Frontal cortex (tissue), 4 donors: ENCODE measurements at places on chromosomes 6 and 20.

GRCh38 chr20:38748861-38749149 lies 545 bp downstream of the ACTR5 start:
- DNase-seq = no peak

- DNase-seq = no peak
Measured at GRCh38 chr6:138953451-138953850, 34.6 kb downstream of the REPS1 start.

DNA sequence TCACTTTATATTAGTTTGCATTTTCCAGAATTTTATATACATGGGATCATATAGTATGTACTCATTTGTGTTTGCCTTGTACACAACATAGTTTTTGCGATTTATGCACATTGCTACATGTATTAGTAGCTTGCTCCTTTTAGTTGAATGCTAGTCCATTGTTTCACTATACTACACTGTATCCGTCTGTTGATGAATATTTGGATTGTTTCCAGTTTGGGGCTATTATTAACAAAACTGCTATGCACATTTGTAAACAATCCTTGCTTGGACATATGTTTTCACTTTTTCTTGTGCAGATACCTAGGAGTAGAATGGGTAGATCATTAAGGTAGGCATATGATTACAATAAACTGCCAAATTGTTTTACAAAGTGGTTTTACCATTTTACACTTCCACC lies 3.9 kb upstream of the LRRC1 start:
- no peak for DNase-seq

DNA sequence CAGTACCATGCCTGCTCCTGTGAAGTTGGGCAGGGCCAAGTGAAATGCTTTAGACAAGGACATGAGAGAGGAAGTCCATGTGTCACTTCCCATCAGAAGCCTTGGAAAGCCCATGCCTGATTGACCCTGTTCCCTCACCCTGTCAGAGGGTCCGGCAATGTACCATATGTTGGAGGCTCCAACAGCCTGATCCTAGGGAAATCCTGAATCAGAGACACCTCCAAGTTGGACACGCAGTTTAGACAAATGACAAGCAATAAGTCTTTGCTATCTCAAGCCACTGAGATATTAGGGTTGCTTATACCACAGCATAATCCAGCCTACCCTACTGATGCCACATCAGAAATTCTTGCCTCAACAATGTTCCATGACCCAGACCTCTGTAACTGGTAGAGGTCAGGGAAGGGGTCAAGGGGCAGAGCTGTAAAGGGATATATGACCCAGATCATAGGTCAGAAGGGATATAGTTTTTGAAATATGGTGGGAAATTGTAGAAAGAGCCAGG lies 174.8 kb downstream of the HACE1 start:
- DNase-seq = no peak

GRCh38 chr6:89980353-89980752 lies 86.1 kb downstream of the GJA10 start:
- no peak for DNase-seq

DNA sequence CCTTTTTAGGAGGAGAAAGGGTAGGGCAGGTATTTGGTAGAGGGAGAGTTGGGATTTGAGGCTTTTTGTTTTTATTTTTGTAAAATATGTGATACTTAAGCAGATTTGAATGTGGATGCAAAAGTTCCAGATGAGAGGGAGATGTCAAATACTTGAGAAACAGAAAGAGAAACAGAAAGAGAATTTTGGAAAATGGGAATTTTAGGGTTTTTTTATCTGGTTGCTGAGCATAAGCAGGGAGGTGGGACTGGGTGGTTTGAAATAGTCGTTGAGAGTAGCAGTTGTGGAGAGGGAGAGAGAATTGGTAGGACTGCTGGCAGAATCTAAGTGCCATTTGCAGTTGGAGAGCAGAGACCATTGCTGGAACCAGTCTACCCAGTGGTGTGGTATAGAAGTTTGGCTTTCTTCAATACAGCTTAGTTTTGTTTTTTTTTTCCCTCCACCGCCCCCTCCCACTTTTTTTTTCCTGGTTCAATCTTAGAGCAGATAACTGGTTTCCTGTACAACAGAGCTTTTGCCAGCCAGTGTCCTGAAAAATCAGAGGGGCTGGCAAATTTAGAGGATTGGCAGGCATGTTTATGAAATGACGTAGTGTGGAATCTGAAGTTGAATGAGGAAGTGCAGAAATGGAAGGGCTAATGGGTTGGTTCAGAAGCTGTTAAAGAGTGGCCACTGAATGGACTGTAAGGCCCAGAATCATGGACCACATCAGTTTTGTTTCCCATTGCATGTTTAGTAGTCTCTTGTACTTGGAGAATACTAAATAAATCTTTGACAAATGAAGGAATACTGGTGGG lies 68.7 kb downstream of the ATRN start:
- no peak for DNase-seq

DNA sequence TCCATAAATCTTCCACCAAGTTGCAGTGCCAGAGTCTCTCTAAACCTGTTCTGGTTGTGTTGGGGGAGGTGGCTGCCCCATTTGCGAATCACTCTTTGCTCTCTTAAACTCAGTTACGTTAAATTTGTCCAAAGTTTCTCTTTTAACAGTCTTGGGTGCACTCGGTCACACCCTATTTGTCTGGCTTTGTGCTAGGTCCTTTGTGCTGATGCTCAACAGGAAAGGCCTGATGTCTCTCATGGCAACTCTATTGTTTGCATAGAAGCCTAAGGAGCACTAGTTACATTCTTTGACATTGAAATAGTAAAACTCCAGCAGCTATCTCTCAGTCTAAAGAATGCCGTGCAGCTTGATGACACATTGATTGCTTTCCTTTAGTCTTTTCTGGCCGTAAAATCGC lies 105.1 kb downstream of the TRMT11 start:
- no peak for DNase-seq

DNA sequence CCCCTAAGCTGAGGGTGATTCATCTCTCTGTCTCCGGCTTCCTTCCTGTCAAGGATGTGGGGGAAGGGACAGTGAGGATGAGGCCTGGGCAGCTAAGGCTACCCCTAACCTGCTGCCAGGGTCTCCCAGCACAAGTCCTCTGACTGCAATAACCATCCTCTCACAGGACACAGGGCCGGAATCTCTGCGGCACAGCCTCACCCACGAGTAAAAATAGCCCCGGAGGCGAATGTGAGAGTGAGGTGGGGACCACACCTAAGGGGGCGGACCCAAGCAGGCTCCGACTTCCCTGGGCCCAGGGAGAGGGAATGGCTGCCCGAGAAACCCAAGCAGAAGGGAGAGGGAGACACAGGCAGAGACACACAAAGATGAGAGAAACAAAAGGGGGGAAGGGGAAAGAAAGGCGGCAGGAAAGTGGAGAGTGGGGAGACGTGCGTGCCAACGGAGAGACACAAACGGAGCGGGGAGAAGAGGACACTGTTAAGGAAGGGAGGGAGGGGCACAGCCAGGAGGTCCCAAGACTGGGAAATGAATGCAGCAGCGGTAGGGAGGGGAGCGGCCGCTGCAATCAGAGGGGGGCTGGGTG lies 1.4 kb downstream of the CLIC1 start:
- DNase-seq = no peak

GRCh38 chr6:100336876-100337275 lies 127.8 kb downstream of the SIM1 start:
- no peak for DNase-seq

- DNase-seq = no peak
Measured at GRCh38 chr6:19394687-19395086, 442.5 kb upstream of the ID4 start.

DNA sequence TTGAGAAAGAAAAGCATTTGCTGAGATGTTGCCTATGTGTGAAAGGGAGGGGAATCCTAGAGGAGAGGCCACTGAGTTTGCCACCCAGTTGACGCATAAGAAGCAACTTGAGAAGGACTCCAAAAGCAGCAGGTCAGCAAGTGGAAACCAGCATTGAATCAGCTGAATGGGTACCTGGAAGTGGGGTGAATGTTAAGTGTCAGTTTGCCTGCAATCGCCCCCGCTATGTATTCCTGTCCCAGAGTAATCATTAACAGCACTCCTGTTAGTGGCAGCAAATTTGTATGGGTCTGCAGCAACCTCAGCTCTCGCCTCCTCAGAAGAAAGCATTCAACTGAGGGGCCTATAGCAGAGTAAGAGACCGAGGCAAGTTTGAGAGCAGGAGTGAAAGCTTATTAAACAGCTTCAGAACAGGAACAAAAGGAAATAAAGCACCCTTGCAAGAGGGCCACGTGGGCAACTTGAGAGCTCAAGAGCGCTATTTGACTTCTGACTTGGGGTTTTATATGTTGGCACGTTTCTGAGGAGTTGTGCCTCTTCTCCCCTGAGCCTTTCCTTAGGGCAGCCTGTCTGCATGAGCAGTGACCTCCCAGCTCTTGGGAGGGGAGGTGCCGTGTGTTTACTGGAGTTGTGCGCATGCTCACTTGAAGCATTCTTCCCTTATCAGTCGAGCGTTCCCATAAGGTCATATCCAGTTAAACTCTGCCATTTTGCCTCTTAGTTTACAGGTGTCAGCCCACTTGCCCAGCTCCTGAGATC lies 122.6 kb upstream of the PHACTR1 start:
- DNase-seq = no peak

- DNase-seq = no peak
Measured at GRCh38 chr6:117418320-117418719, 7.4 kb downstream of the ROS1 start.

GRCh38 chr20:1330075-1330830 lies 1.3 kb upstream of the SDCBP2 start:
- no peak for DNase-seq

DNA sequence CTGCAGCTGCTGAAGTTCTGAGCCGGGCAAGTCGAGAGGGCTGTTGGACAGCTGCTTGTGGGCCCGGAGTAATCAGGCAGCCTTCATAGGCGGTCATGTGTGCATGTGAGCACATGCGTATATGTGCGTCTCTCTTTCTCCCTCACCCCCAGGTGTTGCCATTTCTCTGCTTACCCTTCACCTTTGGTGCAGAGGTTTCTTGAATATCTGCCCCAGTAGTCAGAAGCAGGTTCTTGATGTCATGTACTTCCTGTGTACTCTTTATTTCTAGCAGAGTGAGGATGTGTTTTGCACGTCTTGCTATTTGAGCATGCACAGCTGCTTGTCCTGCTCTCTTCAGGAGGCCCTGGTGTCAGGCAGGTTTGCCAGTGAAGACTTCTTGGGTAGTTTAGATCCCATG lies 21.2 kb upstream of the MAPK13 start:
- no peak for DNase-seq

DNA sequence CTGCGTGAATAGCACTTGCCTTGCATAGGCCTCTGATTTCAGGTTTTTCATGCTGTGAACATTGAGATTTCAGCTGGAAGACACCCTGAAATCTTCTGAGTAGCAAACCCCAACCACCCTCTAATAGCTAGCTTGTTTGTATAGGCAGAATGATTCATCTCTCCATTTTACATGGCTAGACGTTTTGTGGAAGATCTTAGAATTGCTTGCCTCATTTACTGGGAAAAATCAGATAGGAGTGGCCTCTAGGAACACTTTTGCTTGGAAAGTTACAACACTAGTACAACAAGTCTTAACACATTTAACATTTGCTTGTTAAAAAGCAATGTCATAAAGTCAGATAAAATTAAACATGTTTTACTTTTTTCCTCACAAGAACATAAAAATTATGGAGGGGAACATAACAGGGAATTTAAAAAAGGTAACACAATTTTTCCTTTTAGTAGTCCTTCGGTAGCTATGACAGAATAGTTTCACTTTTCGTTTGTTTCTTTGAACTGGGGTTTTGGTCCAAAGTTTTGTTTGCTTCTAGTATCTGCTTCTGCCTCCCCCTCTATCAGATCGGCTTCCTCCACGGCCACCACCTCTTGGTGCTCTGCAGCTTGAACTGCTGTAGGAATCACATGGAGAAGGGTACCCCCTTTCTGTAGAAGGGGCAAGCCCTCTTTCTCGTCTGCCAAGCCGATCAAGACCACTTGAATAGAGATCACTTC lies 102.2 kb upstream of the PTCHD4 start:
- no peak for DNase-seq

- no peak for DNase-seq
Measured at GRCh38 chr6:126069449-126069848, 83.1 kb downstream of the TRMT11 start.

DNA sequence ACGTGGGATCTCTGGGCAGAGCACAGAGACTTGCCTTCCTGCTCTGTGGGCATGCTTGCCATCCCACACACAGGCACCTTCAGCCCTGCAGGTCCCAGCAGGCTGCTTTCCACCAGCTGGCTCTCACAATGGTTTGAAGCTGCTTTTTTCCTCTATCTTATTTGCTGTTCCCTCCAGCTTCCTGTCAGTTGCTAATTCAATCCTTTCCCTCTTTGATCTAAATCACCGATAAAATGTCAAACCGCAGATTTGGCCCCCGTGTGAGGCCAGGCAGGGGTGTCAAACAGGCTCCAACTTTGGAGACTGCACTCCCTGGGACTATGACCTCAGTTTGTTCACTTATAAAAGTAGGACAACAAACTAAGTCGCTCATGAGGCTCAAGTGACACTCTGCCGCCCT lies 40.6 kb upstream of the PCMTD2 start:
- no peak for DNase-seq

- DNase-seq = peak; percentile 22
Measured at GRCh38 chr20:58086763-58087561, 141.5 kb downstream of the ANKRD60 start.

DNA sequence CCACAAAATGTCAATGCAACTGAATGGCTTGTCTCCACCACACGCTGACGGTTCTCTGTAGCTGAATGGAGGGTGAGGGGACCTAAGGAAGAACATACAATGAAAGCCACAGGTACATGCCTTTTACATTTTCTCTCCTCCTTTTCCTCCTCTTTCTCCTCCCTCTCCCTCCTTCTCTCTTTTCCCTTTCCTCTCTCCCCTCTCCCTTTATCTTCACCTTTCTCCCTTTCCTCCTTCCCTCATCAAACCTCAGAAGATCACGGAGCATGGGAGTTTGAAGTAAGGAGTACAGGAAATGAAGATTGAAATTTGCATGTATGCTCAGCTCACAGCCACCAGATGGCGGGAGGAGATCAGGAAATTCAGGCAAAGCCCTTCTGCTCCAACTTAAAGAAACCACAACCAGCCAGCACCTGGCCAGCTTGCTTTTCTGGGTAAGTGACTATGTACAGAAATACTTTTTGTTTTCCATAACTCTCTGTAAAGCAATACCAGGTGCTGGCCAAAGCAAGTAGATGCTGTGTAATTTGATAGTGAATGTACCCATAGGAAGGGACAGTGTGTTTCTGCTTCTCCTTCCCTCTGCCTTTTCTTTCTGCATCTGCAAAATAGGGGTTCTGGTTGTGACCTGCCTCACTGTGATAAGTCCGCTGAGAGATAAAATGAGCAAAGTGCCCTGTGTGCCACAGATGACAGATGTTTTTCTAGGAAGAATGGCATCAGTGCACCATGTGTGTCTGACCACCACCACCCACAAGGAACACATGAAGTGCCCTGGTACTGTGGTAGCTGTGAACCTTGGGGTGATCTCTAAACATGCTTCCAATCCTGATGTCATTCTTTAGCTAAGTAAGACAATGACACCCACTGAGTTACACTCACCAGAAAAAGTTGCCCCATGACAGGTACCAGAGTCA lies 18.6 kb upstream of the FOXO3 start:
- DNase-seq = peak; percentile 71

- no peak for DNase-seq
Measured at GRCh38 chr6:15544321-15544900, 118.4 kb downstream of the DTNBP1 start.
